Ureter (tissue), 1 donor: ENCODE measurements at places on chromosomes 3 and 15.

DNA sequence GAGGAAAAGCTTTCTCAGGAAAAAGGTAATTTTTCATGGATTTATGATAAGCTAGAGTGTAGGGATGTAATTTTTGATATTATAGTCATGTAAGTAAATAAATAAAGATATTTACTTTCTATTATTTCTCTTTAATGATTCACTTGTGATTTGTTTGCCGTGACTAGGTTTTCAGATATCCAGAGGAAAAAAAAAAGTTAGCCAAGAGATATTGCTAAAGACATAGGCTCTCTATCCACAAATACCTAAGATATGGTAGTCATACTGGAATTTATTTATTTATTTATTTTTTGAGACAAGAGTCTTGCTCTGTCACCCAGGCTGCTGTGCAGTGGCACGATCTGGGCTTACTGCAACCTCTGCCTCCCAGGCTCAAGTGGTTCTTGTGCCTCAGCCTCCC is 59.9 kb downstream of the AP4E1 start:
- DNase-seq, result no peak

GRCh38 chr3:147760085-147760484 is 350.9 kb downstream of the ZIC1 start:
- no peak for DNase-seq

DNA sequence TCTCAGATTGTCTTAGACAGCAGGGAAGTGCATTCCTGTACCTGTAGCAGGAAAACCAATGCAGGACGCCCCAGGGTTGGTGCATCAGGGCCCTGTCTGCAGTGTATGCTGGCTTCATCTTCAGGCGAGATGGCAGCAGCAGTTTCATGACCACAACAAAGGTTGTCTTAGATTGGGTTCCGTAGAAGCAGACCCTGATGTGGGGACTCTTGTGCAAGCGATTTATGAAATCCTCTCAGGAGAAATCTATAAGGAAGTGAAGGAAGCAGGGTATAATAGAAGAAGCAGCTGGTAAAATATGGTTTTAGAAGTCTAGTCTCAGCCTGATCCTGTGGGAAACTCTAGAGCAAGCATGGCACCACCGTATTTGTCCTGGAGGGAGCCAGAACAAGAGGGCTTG is 25.0 kb downstream of the DNAH1 start:
- no peak for DNase-seq

- no peak for DNase-seq
These were observed 247.3 kb upstream of the KCNH8 start for GRCh38 chr3:18900994-18901393.

DNA sequence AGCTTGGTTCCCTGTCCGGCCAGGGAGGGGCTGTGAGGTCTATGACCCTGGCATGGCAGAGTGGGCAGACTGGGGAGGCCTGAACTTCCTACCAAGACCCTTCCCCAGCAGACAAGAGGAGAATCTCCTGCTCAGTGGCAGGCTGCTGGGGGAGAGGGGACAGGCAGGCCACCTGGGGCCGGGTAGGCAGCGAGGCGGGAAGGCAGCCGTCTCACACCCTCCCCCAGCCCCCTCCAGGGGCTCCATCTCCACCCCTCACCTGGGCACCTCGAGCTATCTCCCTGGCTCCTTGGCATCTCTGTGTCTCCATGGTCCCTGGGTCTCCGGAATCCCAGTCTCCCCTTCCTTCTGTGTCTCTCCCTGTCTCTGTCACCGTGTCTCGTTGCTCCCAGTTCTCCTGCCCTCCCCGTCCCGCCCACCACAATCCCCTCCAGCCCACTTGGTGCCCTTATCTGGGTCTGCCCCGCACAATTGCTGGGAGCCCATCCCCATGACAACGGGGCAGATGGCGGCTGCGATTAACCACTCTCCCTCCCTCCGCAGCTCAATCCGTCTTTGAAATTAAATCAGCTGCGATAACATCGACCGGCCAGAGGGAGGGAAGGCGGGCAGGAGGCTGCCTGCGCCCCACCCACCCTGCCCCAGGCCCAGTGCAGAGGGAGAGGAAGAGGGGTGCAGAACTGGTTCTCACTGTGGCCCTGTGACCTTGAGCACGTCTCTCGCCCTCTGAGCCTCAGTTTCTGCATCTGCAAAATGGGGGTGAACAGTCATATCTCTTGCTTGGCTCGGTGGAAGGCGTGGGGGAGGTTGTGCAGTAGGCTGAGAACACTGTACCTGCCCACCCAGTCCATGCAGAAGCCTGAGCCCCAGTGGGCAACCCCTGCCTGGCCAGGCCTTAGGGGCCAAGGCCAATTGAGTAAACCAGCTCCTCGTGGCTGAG is 9.6 kb downstream of the DNAJB8 start:
- DNase-seq, result no peak
